ENCODE measurements at places on chromosomes 6 and 20.
A peak's percentile ranks its signal among the peaks of the same experiment; 100 is the strongest.

GRCh38 chr6:13216236-13217014, 111.9 kb downstream of the TBC1D7 start:
- no peak for DNase-seq

DNA sequence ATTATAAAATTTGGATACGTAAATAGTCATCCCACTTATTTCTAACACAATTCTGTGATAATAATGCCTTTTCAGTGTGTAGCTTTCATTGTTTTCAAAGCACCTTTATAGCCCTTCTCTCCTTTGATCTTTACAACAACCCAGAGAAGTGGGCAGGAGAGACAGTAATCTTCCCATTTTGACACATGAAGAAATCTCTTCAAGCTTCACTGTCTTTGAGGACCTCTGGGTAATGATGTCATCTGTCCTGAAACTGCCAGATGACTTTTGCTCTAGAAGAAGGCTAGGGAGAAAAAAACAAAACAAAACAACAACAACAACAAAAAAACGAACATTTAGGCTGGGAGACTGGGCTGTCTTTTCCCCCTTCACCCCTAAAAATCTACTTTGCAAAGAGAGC, 203.0 kb downstream of the KCNQ5 start:
- peak; percentile 10 for DNase-seq

DNA sequence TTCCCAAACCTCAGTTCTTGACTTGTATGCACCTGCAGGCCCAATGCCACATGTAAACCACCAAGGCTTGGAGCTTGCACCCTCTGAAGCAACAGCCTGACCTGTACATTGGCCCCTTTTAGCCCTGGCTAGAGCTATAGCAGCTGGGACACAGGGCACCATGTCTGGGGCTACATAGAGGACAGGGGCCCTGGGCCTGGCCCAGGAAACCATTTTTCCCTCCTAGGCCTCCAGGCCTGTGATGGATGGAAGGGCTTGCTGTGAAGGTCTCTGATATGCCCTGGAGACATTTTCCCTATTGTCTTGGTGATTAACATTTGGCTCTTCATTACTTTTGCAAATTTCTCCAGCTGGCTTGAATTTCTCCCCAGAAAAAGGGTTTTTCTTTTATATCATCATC, 64.6 kb downstream of the SLC35F1 start:
- no peak for DNase-seq

- DNase-seq, result no peak
These were observed 14.2 kb upstream of the SLCO4A1 start for GRCh38 chr20:62627901-62628612.
